ENCODE measurements at places on chromosomes 2 and 18.

DNA sequence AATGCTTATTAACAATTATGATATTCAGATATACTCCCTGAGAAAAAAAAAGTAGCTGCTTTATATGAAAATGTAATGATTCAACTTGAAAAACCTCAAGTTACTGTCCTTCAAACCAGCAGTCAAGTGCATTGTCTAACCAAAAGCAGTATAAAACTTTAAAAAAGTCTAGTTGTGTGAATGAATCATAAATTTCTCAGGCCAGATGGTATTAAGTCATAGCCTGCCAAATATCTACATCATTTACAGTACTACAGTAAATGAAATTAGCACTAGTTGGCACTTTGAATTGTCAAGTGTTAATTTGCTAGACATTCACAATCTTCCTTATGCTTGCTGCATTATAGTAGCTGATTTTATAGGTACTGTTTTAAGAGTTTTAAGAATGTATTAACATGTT, 85.9 kb downstream of the CBLN2 start:
- no peak for DNase-seq

DNA sequence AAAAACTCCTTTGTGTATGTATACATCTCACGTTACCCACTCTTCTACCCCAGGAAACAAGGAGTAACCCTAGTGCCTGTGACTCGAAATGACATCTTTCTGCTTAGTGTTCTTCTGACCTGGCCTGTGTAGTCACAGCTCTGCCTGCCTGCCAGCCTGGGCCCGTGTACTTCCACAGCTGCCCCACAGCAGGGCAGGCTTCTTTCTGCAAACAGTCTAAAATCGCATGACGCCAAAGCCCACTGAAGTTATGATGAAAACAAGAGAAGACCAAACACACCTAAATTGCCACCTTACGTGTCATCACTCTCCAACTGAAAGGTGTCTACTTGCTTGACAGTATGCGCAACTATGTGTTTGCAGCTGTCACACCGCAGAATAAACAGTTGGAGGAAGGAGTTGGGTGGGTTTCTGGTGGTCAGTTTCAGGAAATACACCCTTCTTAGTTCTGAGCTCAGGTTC, 1.5 kb downstream of the GAREM1 start:
- DNase-seq, result no peak

GRCh38 chr2:223008956-223009355, 43.0 kb upstream of the KCNE4 start:
- DNase-seq, result no peak

GRCh38 chr2:234680688-234681619, 184.1 kb upstream of the ARL4C start:
- DNase-seq, result no peak

GRCh38 chr18:72107647-72108383, 436.3 kb downstream of the CBLN2 start:
- peak; percentile 25 for DNase-seq

GRCh38 chr2:158544998-158545397, 88.2 kb downstream of the PKP4 start:
- no peak for DNase-seq

DNA sequence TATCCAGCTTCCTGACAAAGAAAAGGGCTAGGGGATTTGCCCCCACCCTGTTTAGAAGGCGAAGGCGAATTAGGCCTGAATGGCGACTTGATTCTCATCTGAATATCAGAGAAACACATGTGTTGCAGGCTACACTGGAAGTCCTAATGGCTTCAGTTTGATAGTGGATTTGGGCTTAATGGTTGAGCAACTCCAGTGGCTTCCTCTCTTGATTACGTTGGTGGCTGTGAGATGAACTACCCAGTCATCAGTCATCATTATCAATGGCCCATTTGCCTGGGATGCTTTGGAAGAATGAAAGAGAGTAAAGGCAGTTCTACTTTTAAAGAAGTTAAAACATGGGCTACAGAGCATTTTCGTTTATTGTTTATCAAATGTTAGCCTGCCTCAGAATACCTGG, 60.9 kb upstream of the IL1R1 start:
- no peak for DNase-seq

- peak; percentile 83 for DNase-seq
Observed at GRCh38 chr2:191376981-191377629, 131.9 kb downstream of the MYO1B start.

DNA sequence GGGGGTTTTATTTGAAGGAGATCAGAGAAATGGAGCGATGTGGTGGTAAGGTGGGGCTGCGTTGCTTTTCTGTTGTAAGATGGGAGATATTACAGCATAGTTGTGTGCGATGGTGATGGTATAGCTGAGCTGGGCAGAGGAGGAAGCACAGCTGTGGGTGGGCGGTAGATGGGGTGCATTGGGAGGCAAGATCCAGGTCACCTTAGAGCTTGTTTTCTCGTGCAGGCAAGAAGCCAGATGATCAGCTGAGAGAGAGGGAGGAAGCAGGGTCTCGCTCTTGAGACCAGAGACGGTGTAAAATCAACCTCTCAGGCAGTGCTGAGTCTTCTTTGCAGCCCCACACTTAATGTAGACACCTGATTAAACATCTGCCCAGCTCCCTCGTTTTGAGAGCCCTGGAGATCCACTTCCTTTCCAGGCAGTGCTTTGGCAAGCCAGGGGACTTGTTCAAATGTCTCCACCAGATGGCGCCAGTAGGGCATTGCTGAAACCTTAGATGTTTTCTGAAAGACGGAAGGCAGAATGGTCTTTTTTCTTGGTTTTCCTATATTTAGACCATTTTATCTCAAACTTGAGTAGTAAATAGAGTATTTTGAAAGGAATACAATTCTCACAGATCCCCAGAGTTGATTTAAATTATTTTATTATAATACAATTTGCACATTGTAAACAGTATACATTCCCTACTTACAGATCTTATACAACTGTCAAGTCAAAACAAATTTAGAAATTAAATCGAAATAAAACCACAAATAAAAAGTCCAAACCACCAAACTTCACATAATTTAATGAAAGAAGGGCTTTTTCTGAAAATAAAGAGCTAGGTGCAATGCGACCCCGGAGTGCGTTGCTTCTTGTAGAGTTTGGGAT, 21.1 kb upstream of the LYPD6B start:
- DNase-seq, result peak; percentile 67

- no peak for DNase-seq
Observed at GRCh38 chr18:3170441-3171161, 49.2 kb downstream of the MYOM1 start.

GRCh38 chr2:179422037-179422643, 157.5 kb upstream of the SESTD1 start:
- peak; percentile 60 for DNase-seq

GRCh38 chr2:33437297-33437696, 39.2 kb upstream of the RASGRP3 start:
- no peak for DNase-seq

GRCh38 chr2:27379383-27379835, 1.1 kb downstream of the ZNF513 start:
- DNase-seq, result no peak

DNA sequence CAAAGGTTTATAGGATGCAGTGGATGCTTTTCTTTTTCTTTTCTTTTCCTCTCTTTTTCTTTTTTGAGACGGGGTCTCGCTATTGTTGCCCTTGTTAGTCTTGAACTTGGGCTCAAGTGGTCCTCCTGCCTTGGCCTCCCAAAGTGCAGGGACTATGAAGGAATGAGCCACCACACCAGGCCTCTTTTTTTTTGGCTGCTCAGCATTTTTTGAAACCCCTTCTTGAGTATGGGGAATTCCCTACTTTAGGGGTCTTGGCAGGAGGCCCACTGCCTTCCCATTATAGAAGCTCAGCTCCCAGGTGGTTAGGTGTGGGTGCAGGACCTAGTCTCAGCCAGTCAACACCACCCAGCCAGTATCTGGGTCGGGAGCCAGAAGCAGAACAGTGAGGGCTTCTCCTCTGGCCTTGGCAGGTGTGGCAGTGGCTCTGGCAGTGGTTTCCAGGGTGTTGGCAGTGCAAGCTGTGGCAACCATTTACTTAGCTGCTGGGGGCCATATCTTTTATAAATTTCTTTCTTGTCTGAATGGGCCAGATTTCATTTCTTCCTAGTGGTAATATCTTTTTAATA, 51.4 kb upstream of the ACYP2 start:
- DNase-seq, result no peak

DNA sequence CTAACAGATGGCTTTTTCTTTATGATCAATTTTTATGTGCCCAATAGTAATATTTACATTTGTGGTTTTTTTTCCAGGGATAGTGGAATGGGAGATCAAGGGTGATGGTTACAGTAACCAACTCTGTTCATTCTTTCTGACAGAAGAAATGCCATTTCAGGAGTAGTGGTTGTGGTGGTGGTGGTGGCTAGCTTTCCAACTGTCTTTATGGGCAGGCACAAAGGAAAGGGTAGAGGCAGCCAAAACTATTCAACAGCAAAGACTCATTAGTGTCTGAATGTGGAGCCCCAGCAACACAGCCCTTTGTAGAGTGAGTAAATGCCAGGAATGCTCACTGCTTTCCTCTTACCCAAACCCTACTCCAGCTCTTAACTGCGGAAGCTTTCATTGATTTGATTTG, 227.7 kb downstream of the RND3 start:
- no peak for DNase-seq

DNA sequence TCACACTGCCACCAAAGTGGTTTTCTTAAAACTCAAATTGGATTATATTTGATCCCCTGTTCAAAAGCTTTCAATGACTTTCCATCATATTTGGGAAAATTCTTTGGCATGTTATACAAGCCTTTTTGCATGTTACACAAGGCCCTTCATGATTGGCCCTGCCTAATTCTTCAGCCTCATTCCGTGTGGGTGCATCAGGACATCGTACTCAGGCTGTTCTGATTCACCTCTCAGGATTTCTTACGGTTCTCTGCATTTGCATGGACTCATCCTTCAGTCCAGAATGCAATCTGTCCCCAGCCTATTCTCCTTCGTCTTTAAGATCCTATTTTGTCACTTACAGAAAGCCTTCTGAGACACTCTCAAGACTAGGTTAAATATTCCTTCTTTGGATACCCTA, 107.8 kb downstream of the LYPD1 start:
- no peak for DNase-seq

- DNase-seq, result no peak
Observed at GRCh38 chr2:205499006-205499405, 183.3 kb upstream of the NRP2 start.

DNA sequence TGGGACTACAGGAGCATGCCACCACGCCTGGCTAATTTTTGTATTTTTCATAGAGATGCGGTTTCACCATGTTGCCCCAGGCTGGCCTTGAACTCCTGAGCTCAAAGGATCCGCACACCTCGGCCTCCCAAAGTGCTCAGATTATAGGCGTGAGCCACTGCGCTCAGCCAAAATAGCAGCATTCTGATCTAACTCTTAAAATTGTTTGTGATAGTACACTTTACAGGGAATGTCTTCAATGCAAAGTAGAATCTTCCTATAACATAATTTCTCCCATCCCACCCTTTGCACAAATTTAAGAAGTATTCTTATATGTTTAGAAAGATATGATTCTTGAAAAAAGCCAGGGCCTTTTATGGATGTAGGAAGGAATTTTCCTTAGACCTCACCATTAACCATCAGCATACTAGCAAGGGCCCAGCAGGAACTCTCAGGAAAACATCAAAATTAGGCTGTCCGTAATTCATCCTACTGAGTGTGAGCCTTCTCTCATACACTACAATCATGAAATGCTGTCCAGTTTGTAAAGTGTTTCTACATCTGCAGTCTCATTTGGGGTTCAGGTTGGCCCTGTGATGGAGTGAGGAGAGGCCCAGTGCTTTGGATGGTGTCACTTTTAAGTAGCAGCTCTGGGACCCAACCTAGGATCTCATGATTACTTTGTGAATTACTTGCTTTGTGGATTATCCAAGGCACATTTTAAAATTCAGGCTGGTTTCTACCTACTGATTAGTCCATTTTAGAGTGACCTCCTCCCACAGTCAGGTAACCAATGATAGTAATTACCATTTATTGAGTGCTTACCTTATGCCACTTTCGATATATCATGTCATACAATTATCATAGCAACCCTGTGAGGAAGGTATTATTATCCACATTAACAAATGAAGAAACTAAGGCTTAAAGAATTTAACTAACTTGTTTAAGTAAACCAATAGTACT, 37.5 kb upstream of the DLX1 start:
- DNase-seq, result no peak

GRCh38 chr2:37349231-37349860, 4.9 kb downstream of the QPCT start:
- DNase-seq, result no peak

DNA sequence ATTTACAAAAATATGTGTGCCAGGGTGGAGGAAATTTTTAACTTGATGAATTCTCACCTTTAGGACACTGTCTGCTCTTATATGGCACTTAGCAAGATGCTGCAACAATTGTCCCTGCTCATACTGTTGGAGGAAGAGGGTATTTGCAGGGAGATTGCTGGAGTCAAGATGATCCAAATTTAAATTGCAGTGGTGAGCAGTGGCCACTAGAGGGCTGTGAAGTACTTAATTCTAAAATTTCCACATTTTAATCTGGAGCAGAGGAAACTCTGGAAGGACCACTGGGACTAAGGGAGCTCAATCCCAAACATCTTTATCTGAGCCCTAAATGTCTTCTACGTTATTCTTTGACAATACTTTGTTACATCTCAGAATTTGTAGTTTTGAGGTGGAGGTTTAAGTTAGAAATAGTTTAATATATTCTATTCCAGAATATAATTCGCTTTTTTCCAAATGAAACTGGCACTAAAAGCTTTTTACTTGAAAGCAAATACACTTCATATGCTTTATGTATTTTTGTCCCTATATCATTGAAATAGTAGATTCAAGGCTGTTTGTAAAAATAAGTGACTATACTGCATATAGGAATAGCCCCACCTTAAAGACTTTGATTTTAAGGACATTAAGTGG, 33.0 kb upstream of the PTH2R start:
- peak; percentile 47 for DNase-seq

DNA sequence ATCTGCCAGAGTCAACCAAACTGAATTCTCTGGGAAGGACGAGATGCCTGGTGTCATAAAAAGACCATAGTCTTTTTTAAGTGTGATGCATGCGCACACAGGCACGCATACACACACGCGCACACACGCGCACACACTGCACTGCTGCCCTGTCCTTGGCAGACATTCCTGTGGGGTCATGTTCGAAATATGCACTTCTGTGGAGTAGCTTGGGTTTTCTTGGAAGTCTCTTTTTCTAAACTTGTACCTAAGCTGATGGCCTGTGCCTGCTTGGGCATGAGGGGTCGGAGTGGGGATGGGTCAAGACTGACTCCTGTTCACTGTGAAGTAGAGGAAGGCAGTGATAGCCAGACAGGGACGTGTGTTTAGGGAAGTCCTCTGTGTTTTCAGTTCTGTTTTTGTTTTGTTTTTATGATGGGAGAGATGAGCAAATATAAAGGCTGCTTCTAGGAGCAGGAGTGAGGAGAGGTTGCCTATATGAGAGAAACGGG, 4.0 kb upstream of the RMC1 start:
- DNase-seq, result no peak

DNA sequence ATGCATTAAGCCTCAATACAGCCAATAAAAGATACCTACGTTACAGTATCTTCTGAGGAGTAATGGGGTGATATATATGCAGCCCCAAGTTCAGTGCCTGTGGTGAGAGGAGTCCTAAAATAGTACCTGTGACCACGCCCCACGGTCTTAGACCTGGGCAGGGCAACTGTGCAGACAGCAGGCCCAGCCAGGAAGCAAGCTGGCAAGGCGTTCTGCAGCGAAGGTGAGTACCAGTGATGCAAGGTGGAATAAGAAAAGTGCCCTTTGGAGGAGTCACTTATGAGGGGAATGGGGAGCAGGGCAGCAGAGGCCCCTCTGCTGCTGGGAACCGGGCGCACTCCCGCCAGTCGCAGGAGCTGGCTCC, 12.7 kb upstream of the MAP3K2 start:
- DNase-seq, result no peak

GRCh38 chr2:191038241-191038725, 24.3 kb upstream of the STAT1 start:
- no peak for DNase-seq
